Fibroblast of skin of right biceps (primary cell): ENCODE measurements at places on chromosomes 7 and 10.

DNA sequence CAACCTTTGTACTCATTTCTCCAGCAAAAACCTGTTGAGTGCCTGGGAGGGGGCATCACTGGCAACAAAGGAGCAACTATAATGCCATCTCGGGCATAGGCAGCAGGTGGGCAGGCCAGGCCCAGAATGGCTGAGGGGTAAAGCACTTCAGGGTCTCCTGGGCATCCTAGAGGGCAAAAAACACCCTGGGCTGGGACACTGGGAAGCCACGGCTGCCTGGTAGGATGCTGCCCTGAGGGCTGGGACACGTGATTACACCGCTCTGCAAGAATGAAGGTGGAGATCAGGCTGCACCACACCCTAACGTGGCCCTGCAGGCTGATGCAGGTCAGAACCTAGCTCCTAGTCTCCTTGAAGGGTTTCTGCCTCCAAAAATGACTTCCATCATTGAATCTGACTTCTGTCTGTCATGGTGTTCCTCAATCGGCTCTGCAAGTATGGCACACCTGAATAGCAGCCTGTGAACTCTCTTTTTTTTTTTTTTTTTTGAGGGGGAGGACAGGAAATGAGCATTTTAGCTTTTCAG, 4.5 kb upstream of the TRAPPC14 start:
- no peak for DNase-seq

DNA sequence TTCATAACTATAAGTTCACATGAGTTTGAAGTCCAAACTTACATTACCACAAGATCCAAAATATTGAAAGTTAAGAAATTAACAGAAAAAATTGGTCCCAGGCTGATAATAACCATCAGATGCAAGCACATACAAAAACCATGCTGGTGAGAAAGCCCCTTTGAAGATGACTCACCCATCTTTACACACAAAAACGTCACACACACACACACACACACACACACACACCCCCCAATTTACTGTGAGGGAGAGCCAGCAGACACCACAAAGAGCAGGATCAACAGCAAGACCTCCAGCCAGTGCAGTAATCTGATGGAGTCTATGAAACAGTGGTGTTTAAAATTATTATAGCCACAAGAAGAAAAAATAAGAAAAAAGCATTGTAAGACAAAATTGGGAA, 50.1 kb upstream of the DRGX start:
- peak; percentile 37 for DNase-seq

DNA sequence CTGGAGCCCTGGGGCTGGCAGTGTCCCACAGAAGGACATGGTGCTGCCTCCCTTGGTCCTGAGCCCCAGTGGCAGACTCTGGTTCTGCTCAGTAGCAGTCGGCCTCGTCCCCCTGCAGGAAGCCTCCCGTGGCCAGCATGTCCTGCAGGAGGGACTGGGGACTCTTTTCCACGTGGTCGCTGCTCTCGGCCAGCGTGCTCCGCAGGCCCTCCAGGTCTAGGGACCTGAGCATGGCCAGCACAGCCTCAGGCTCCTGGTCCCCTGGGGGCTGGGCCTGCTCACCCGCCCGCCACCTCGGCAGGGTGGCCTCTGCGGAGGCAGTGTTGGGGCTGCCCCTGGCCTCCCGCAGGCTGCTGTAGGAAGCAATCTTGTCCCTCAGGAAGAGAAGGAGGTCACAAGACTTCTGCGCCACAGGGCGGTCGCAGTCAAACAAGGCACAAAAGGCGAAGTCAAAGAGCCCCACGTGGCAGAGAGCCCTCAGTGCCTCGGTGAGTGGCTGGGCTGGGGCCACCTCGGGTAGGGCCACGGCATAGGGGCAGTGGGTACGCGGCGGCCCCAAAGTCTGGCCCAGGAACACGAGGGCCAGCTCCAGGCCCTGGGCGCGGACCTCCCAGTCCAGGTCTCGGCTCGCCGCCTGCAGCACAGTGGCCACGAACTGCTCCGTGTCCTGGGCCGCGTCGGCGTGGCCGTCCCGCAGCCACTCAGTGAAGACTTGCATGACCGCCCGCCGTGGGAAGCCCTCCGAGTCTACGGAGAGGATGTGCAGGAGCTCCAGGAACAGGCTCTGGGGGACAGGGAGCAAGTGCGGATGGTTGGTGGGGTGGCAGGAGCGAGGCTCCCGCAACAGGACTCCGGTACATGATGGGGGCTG, 17.1 kb downstream of the BRAT1 start:
- DNase-seq: no peak

DNA sequence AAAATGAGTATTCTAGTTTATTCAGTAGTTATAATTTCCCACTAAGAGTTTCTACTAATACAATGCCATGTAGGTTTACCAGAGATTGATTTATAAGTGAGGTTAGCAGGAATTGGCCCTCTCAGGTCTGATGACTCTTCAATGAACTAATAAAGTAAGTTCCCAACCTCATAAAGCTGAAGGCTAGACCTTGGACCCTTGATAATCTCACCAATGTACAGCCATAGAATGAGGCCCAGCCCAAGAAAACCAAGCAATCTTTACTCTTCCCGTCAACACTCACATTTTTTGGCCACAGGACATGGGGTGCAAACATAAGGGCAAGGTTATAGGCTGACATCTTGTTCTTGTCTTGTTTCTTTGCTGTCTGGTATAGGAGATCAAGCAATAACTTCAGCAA, 33.3 kb downstream of the ARHGAP19 start:
- no peak for DNase-seq

GRCh38 chr10:125727436-125727835, 7.9 kb downstream of the EDRF1 start:
- no peak for DNase-seq

GRCh38 chr10:62801871-62802270, 2.6 kb upstream of the ADO start:
- DNase-seq: no peak

DNA sequence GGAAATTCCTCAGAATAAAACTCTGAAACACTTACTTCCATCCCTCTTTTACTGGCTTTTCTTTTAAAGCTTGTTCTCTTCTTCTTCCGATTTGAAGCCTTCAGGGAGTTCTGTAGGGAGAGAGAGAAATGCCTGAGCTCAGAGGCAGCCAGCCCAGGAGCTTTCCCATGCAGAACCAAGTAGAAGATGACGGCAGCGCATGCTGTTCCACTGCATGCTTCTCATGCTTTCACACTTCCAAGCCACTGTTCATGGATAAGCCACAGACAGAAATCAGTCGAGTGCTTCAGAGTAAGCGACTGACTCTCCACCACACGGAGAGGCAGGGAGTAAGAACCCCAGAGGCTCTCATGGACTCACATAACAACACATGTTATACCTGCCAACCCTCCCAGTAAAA, 237.3 kb downstream of the DGKI start:
- DNase-seq: peak; percentile 8

GRCh38 chr7:17580141-17580540, 281.7 kb downstream of the AHR start:
- peak; percentile 94 for DNase-seq

- DNase-seq: no peak
These were observed 5.9 kb downstream of the SAP25 start for GRCh38 chr7:100567751-100568175.

- no peak for DNase-seq
These were observed 17.1 kb downstream of the IKZF1 start for GRCh38 chr7:50321487-50322067.

- peak; percentile 76 for DNase-seq
These were observed 109.2 kb downstream of the PIP4K2A start for GRCh38 chr10:22605168-22605567.

- DNase-seq: no peak
These were observed 46.7 kb downstream of the TFAM start for GRCh38 chr10:58431903-58432302.

GRCh38 chr10:52573347-52573746, 199.2 kb downstream of the MBL2 start:
- DNase-seq: no peak

GRCh38 chr7:104951546-104951945, 62.5 kb upstream of the KMT2E start:
- DNase-seq: peak; percentile 39

DNA sequence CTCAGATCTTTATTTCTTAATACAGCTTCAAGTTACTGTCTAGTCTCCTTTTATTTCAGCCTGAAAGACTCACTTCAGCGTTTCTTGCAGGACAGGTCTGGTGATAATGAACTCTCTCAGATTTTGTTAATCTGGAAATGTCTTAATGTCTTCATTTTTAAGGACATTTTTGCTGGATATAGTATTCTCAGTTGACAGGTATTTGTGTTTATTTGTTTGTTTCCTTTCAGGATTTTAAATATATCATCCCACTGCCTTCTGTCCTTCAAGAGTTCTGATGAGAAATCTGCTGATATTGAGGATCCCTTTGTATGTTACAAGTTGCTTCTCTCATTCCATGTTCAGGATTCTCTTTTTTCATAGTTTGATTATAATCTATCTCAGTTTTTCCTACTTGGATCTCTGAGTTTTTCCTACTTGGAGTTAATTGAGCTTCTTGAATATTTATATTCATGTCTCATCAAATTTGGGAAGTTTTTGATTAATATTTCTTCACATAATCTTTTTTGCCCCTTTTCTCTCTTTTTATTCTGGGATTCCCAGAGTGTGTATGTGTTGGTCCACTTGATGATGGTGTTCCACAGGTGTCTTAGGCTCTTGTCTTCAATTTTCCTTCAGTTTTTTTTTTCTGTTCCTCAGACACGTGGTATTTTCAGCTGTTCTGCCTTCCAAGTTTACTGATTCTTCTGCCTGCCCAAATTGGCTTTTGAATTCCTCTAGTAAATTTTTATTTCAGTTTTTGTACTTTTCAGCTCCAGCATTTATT, 49.9 kb downstream of the PTEN start:
- DNase-seq: no peak

DNA sequence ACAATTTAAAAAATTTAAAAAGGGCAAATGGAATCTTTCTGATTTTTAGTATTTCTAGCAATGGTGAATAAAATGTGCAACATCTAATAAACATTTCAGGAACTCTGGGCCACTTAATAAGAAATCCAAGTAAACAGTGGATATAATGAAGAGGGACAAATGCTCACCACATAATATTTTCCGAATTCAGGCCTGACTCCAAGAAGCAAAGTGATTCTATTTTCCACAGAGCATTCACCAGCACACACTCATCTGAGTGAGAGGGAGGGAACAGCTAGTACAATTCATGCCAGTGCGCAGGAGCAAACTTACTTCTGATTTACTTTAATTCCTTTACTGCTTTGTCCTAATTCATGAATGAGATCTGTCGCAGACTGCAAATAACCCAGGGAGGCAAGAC, 10.1 kb downstream of the NPVF start:
- DNase-seq: no peak

- DNase-seq: peak; percentile 38
These were observed 86.5 kb downstream of the DKK1 start for GRCh38 chr10:52400562-52400961.

DNA sequence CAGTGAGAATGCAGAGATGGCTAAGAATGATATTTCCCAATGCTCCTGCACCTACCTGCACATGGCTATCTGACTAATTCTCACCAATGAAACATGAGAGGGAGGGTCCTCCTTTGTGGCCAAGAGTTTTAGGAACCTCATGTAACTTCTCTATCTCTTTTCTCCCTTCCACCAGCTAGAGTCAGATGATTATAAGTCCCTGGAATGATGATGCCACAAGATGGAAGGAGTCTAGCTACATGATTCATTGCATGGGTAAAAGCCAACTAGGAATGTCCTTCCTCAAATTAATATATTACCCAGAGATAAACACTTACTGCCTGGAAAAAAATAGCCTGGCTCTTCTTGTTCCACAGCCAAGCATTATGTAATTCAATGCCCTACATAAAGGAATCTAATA, 55.1 kb upstream of the AASS start:
- DNase-seq: peak; percentile 6

- DNase-seq: no peak
These were observed 25.1 kb downstream of the CPEB3 start for GRCh38 chr10:92265687-92266258.

DNA sequence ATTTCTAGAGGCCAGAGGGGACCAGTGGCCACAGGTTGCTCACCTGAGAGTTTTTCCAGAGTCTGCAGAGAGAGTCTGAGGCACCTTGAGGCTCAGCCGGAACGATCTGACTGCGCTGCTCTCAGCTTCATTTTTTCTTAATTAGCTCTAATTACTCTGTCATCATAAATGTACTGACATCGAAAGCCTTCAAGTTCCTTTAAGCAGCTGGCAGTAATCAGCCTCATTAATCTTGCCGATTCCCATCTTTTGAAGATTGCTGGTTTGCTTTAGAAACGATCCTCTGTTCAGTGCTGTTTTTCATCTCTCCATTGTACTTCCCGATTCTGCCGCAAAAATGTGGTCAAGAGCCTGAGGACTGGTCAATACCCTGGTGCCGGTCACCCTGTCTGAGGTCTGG, 454.7 kb downstream of the TYW1 start:
- no peak for DNase-seq

GRCh38 chr10:23157239-23157681, 34.9 kb upstream of the PTF1A start:
- DNase-seq: no peak

- no peak for DNase-seq
These were observed 2.6 kb upstream of the CYP26A1 start for GRCh38 chr10:93071177-93071472.

- no peak for DNase-seq
These were observed 177.2 kb upstream of the PCLO start for GRCh38 chr7:83339907-83340306.

GRCh38 chr7:49425277-49425818, 348.1 kb upstream of the VWC2 start:
- no peak for DNase-seq

GRCh38 chr7:117362294-117362888, 39.5 kb upstream of the WNT2 start:
- no peak for DNase-seq

DNA sequence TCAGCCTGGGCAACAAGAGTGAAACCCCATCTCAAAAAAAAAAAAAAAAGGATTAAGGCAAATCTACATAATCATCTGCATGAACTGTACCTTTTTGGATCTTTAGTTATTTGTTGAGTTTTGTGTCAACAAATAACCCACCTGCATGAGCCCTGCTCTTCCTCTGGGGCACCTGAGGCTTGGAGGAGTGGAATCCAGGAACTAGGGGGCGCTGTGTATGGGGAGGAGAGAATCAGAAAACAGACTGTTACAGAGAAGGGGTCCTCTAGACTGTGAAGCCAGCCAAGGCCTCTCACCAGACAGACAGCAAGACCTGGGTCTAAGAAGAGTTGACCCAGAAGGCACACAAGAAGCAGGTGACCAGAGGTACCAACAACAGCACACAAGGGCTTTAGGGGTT, 682.8 kb upstream of the NRP1 start:
- no peak for DNase-seq

GRCh38 chr10:105949721-105950120, 1214.8 kb downstream of the SORCS1 start:
- no peak for DNase-seq
